ENCODE measurements at places on chromosomes 1 and 21.

DNA sequence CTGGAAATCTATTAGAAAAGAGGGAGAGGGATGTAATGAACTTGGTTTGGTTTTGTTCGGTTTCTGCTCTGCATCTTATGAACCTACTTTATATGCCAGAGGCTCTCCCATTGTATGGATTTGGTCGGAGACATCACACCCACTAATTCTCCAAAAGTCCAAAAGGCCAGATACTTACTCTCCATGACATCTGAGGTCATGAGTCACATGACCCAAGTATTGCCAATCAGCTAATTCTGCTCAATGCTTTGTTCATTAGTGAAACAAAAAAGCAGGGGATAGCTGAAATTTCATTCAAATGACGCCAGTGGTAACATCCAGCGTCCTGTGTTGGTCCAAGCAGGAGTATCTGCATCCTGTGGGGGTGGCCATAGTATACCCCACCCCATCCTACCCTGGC, 173.6 kb downstream of the TRIM33 start:
- DNase-seq: no peak

- DNase-seq: no peak
Measured at GRCh38 chr1:40595623-40596022, 64.2 kb downstream of the ZNF684 start.

- DNase-seq: no peak
Measured at GRCh38 chr1:239682046-239682445, 295.7 kb downstream of the CHRM3 start.

DNA sequence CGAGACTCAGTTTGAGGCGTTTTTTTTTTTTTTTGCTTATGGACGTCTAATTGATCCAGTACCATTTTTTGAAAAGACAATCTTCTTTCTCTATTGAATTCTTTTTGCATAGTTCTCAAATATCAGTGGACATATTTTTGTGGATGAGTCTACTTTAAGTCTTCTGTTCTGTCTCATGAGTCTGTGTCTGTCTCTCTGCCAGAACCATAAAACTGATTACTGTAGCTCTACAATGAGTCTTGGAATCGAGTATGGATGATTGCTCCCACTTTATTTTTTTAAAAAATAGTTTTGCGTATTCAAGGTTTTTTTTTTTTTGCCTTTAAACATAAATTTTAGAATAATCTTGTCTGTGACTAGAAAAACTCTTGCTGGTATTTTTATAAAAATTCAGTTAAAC, 323.5 kb downstream of the ZNF326 start:
- no peak for DNase-seq

Measured in cardiac fibroblast (primary cell).